Fibroblast of lung (primary cell): ENCODE measurements at places on chromosomes 7 and 10. TPM values are rescaled to one million over a fixed set of nuclear protein-coding genes. Genes with fewer than 3 reads are reported as not detected.

The OR13A1 gene
- total RNA-seq = not detected in 2 replicates

The RADIL gene
- total RNA-seq = 0.33 and 0.51 TPM in 2 replicates

The CYP26C1 gene
- total RNA-seq = under 0.01 TPM in 2 replicates

The STEAP1 gene
- 60.9 and 69.9 TPM in 2 replicates for total RNA-seq

The MSMB gene
- not detected in 2 replicates for total RNA-seq
